Epithelial cell of prostate (primary cell): ENCODE measurements at places on chromosomes 12 and 14.

DNA sequence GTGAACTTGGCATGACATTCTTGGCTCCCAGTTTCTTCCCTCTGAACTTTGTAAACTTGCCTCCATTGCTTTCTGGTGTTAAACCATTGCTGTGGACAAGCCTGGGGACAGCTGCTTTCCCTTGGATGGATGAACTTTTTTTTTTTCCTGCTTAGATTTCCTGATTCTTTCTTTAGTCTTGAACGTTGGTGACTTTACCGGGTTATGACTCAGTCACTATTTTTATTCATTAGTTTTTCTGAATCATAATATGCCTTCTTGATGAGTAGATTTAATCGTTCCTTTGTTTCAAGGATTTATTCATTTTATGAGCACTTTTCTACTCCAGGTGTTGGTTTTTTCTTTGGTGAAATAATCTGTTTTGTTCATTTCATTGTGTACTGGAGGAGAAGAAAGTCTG is 155.0 kb upstream of the RTL1 start:
- DNase-seq: no peak

DNA sequence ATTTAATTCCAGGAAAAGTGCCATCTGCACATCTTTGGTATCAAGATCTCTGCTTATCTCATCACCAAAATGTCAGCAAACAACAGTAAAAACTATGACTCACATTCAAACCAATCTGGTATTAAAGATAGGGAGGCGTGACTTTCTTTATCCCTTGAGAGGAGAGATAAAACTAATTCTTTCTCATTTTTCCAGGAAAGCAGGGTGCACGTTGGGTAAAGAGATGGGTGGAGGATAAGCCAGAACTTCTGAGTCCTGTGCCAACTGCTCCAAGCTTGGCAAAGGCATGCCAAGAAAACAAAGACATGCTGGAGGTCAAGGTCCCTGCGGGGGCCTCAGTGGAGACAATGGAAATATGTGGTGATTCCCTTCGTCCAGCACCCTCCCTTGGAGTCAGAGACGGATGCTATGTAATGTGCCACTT is 225.8 kb upstream of the PLXNC1 start:
- DNase-seq: no peak

- DNase-seq: no peak
Observed at GRCh38 chr12:90585640-90586304, 369.2 kb downstream of the CCER1 start.

DNA sequence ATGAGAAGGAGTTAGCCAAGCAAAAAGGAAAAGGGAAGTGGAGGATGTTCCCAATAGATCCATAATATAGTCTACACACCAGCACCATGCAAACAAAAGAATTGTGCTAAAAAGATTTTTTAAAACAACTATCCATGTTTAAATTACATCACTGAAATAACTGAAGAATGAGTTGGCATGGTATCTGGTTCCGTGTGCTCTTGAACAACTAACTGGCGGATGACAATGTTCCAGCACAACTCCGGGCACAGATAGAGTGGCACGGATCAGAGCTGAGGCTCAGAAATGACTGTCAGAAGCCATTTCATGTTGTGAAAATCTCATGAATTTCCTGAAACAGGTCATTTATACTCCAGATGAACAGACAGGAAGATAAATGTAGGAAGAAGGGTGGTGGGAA is 153.1 kb downstream of the HMGA2 start:
- DNase-seq: no peak

DNA sequence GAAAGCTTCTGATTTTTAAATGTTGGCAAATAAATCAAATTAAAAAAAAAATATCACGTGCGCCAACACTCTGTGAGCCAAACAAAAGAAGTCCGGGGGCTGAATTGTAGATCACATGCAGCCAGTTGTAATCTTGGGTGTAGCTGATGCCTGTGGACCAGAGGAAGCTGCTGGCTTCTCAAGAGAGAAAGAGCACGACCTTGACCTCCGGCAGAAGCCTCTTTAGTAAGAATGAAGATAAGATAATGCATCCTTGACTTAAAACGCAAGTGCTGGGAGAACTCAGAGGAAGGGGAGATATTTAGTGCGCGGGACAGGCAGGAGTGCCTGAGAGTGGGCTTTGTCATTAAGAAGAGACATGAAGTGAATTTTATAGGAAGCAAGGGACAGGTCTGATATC is 162.8 kb upstream of the TBX3 start:
- no peak for DNase-seq

DNA sequence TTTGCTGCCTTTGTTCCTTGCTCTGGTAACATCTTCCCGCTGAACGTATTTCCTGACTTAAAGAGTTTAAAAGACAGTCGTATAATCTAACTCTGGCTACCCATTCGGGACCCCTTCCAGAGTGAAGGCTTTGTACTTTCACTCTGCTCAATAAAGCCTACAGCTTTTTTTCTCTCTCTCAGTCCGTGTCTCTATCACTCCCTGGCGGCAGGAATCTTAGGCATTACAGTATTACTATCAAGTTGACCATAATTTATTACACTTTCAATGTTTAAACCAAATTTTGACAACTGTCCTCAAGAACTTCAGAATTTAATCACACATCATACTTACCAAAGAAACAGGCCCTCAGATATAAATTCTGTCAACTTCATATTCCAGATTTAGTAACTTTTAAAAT is 967.9 kb downstream of the FSCB start:
- no peak for DNase-seq

GRCh38 chr12:59904874-59905521 is 309.2 kb downstream of the SLC16A7 start:
- no peak for DNase-seq

DNA sequence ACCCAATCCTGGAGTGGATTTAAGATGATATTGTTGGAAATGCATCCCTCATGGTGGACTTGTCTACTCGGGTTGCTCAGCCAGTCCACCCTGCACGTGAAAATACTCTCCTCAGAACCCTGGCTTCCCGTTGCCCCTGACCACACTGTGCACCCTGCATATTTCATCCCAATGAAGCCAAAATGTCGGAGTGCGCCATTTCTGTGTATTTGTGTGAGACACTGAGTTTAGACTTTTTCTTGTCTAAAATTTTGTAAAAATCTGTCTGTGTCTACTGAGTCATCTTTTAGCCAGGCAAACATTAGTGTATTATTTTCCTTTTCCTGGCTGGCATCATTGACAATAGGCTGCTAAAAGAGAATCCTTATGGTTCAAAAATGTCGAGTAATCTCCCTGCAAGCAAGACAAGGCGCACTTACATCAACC is 485 bp upstream of the PNMA1 start:
- no peak for DNase-seq

DNA sequence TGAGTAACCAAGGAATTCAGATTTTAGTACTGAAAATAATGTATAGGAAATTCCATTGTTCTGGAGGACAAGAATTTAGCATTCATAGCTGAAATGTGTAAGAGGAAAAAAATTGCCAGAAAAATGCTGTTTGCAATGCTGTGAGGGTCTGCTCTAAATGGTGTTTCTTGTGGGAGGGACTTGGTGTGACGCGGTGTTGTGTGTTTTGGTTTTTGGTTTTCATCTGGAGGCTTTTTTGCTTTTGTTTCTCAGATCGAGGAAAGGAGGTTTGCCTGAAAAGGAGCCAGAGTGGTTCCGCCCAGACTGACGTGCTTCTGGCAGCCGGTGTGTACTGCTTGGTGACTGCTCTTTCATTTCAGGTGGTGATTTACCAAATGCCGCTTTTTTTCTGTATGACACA is 211.8 kb upstream of the HMGA2 start:
- DNase-seq: no peak

DNA sequence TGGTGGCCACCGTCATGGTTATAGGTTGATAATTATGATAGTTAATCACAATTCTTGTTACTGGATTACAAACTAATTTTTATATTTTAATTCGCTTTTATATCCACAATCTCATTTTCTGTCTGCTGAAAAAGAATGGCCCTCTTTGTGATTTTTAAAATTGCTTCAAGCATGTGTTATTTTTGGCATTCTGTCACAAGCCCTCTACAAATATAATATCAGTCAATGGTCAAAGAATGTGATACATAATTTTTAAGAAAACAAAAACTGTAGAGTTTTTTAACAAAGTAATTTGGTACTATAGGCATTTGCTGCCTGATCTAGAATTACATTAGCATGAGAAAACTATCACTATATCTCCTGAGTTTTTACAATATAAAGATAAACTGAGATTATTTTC is 352.0 kb upstream of the TMTC1 start:
- DNase-seq: no peak

DNA sequence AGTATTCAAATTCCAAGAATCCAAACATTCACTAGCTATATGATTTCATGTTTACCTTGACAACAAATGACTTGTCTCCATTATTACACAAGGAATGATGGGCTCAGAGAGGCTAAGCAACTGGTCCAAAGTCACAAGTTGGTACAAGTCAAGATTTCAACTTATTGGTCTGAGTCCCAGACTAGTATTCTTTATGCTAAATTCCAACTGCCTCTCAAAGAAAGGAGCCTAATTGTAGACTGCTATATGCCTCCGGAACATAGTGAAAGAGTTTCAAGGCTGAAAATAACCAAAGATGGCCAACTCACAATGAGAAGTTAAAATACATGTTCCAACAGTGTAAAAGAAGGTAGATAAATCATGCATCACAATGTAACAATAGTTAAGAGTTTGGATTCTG is 7.5 kb downstream of the BTG1 start:
- peak; percentile 77 for DNase-seq

DNA sequence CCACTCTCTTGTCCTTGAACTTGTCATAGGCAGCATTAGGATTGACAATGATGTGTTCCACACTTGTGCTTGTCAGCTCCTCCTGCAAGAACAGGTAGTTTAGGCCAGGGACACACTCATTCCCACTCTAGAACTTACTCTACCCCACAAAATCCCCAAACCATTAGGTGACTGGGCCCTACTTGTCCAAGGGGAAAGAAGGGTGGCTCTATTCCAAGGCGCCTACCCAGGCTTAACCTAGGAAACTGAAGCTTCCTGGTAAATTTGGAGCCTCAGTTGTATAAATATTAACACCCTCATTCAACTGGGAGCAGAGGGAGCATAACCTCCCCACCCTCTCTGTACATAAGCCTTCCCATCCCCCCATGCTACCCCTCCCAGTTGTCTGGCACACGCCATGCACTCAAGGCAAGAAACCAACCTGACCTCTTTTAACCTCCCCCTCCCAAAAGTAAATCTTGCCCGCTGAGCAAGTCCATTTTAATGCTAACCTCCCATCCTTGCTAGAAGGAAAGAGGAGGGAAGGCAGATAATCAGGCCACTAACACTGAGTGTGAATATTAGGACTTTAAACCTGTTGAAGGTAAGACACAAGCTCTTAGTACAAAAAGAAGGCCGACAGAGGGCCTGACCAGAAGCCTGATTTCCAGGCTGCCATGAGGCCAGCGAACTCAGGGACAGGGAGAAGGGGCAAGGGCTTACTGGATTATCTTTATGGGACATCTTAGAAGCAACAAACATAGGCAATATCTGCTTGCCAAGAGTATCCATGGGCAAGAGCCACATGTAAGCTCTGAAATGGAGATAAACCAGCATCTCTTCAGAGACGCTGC is 11.0 kb downstream of the DCTN2 start:
- no peak for DNase-seq

DNA sequence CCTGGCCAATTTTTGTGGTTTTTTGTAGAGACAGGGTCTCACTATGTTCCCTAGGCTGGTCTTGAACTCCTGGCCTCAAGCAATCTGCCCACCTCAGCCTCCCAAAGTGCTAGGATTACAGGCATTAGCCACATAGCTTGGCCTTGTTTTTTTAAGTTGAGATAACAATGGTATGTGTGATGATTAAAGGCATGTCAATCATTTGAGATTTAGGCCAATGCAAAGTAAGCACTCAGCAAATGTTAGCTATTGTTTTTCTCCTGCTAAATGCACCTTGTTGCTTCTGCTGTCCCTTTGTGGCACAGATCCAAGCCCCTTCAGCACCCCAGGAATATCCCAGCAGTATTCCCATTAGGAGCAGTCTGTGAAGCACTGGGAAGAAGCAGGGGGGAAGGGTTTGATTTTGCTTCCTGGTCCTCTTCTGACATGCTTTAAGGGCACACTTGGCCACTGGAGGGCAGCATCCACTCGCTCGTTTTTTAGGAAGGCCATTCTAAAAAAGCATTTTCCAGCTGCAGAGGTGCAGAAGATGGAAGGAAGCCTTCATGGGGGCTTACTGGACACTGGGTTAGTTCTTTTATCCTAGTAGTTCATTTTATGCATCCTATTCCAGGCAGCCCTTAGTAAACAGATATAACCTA is 70.2 kb upstream of the ZFP36L1 start:
- DNase-seq: no peak

- no peak for DNase-seq
Observed at GRCh38 chr12:75823475-75823874, 208.1 kb downstream of the PHLDA1 start.

DNA sequence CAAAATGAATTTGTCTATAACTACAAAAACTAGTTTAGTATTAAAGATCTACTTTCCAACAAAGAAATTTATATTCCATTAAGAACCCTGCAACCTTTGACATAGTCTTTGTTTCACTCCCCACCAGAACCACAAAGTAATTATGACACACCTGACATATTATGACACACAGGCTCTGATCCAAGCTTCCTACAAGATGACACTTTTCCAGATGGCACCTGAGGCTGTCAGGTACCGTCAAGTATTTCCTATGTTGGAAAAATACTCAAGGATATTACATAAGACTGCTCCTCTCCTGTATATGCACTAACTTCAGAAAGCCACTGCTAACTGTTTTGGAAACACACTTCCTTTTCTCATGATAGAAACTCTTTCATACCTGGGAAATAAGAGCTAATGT is 38.9 kb downstream of the STXBP6 start:
- no peak for DNase-seq

DNA sequence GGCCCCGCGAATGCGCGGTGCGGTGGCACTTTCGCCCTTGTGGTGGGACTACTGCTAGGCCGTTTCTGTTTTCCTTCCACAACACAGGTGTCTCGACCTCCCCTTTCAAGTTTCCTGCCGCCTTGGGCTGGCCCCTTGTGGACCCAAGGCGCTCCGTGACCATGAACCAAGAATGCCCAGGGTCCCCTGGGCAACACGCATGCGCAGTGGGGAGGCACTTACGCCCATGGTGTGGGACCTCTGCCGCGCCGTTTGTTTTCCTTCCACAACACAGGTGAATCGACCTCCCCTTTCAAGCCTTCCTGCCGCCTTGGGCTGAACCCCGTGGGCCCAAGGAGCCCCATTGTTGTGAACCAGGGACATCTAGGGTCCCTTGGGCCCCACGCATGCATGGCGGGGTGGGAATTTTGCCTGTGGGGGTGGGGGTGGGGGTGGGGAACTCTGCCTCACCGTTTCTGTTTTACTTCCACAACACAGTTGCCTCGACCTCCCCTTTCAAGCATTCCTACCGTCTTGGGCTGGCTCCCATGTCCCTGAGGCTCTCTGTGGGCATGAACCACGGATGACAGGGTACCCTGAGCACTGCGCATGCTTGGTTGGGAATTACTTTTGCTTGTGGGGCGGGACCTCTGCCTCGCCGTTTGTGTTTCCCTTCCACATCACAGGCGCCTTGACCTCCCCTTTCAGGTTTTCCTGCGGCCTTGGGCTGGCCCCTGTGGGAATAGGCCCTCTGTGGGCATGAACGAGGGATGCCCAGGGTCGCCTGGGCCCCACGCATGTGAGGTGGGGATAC is 355.1 kb downstream of the ALG10 start:
- DNase-seq: no peak
